Cardiac fibroblast (primary cell): ENCODE measurements at places on chromosomes 16 and 17.

GRCh38 chr16:55471448-55472097, 7.4 kb upstream of the MMP2 start:
- DNase-seq: peak; percentile 73

- DNase-seq: no peak
Observed at GRCh38 chr17:71926746-71927398, 193.9 kb upstream of the SOX9 start.

GRCh38 chr16:19691161-19691711, 26.8 kb downstream of the KNOP1 start:
- DNase-seq: no peak

DNA sequence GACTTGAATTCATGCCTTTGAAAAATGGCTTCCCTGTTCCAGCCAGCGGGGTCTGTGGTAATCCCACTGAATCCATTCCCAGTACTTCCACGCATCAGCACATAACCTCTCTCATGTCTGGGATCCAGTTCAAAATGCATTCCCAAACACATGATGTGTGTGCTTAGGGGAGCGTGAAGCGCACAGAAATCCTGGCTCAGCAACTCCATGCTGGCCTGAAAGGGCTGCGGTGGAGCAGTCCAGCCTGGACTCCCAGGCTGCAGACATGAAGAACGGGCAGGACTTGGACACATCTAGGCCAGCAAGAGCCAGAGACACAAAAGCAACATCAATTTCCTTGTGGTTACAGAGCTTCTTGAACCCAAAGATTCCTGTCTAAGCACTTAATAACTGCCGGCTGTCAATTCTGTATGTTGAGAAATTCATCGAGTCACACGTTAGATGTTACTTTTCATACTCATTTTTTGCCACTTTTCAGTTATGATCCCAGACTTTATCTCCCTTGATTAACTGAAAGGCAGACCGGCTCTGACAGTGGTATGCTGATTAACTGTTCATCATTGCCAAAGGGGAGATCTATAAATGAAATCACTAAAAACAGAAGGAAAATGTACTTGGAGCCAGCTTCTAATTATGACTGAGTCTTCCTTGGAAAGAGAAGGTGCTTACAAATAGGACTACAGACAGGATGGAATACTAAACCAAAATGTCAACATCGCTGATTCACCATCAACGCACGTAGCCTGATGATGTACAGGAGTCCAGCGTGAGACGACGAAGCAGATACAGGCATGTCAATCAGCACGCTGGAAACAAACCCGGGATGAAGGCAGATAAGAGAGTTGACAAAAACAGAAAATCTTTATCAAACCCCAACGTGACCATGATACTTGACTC, 23.0 kb downstream of the NSMCE1 start:
- peak; percentile 89 for DNase-seq

DNA sequence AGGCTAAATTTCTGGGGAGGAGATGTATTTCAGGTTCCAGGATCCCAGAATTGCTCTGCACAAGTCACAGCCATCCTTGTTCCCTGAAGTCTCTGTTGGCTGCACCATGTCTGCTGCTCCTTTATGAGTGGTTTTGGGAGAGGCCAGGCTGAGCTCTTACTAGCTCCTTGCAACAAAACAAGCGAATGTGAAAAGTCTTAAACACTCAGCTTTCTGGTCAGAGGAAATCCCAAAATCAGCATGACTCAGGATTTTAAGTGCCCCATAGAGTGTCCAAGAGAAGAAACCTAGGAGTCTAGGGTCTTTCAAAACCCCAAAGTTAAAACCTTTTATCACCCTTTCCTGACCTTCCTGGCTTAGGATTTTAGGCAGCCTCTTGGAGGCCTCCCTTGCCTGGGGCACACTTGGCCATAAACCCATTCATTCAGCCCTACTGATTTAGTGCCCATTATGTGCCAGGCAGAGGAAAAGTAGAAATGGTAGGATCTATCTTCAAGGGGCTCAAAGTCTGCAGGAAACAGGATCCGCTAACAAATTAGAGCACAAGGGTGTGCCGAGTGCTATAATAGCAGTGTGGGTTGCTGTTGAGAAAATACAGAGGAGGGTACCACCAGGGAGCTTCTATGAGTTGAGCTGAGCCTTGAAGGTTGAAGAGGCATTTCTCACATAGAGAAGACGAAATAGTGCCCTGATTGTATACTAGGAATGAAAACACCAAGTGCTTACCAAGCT, 36.9 kb downstream of the SOST start:
- peak; percentile 53 for DNase-seq

DNA sequence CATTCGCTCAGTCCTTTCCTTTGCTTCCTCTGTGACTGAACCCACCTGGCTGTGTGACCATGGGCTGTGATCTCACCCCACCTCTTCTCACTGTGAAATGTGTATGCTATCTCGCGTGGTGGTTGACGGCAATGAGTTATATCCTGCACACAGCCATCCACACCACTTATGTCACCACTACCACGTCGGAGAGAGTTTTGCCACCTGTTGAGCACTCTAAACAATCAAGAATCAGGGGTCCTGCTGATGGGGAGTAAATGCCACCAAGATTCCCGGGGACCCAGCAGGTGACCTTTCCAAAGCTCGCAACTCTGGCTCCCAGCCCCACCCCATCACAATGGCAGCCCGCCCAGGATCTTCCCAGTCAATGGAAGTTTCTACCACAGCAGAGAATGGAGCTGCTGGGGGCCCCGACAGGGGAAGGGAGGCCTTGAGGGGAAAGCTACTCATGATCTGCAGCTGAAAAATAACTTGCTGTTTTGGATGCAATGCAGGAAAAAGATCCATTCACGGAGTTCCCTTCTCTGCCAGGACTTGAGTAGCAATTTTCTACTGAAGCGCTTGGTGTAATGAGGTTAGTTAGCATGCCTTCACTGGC, 26.2 kb upstream of the RCVRN start:
- DNase-seq: no peak

- DNase-seq: peak; percentile 43
Observed at GRCh38 chr17:63571632-63572310, 21.5 kb downstream of the DCAF7 start.

GRCh38 chr17:52546990-52547389, 388.5 kb upstream of the CA10 start:
- no peak for DNase-seq

DNA sequence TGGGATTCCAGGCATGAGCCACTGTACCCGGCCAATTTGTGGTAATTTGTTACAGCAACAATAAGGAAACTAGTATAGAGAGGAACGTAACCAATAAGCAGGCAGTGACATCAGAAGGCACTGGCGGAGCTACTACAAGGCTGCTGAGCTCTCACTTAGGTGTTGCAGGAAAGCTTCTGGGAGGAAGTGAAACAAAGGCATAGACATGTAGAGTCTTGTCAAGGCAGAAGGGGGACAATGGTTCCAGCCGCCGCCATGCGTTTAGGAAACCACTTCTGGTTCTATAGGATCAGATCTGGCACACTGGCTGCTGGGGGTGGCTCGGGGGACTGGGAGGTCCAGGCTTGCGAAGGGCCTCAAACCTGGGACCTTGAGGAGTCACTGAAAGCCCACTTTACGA, 9.4 kb upstream of the CPSF4L start:
- DNase-seq: no peak

GRCh38 chr17:41098481-41098880, 539 bp upstream of the KRTAP4-8 start:
- DNase-seq: no peak

GRCh38 chr16:12629271-12629670, 174.4 kb downstream of the CPPED1 start:
- DNase-seq: no peak

GRCh38 chr16:53421248-53421647, 13.0 kb upstream of the RBL2 start:
- no peak for DNase-seq
